ENCODE measurements at places on chromosomes 2 and 18.

DNA sequence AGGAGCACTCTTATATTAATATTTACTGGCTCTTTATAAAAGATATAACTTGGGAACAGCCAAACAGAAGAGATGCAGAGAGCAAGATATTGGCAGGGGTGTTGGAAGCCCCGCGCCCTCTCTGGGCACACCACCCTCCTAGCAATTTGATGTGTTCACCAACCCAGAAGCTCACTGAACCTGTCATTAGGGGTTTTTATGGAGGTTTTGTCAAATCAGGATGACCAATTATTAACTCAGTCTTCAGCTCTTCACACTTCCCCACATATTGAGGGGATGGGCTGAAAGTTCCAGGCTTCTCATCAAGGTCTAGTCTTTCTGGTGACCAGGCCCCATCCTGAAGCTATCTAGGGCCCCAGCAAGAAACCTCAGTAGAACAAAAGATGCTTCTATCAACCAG lies 10.9 kb upstream of the INO80D start:
- DNase-seq: no peak

- no peak for DNase-seq
Measured at GRCh38 chr18:24656050-24656449, 195.6 kb downstream of the HRH4 start.

DNA sequence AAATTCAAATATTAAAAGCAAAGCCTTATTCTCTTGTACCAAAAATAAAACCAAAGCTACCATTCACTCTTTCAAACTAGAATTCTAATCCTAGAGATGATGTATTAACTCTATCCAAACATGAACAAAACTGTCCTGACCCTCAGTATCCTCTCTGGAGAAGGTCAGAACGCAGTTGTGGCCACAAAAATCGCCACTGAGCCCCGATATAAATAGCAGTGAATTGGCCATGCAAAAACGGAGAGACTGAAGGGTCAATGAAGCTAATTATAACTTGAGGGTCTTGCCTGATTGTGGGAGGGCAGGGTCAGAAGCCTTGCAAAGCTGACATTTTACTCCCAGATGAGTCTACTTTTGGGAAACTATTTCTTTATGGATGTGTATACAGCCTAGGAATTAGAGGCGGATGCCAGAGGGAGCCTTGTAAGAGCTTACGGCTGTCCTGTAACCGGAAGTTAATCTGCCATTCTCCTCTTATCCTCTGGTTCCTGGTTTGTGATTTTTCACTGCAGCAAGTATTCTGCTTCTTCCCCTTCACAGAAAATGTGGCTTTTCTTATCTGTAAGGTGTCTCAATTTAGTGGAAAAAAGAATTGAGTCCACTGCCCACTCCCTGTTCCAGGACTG lies 28.1 kb downstream of the CAVIN2 start:
- no peak for DNase-seq

DNA sequence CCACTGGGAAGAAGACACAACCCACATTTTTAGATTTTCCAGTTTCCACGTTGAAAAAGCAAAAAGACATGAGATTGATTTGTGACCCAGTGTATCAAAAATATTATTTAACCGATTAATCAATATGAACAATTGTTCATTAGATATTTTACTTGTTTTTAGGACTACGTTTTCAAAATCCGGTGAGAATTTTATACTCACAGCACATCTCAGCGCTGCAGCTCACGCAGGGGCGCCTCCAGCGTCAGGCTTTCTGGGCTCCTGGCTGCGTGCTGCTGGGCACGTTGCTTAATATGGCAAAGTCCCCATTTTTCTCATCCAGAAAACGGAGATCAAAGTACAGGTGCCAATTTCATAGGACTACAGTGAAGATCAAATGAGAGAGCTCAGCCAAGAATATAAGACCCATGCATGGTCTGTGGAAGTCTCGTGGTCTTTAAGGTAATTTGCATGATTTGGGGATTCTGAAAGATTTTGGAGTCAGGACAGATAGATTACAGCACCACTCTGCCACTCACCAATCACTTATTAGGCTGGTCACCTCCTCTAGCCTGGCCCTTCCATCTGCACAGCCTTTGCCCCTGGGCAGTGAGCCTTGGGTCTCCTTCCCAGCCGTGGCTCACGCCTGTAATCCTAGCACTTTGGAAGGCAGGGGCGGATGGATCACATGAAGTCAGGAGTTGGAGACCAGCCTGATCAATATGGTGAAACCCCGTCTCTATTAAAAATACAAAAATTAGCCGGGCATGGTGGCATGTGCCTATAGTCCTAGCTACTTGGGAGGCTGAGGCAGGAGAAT lies 36.2 kb downstream of the PTPN18 start:
- peak; percentile 28 for DNase-seq

DNA sequence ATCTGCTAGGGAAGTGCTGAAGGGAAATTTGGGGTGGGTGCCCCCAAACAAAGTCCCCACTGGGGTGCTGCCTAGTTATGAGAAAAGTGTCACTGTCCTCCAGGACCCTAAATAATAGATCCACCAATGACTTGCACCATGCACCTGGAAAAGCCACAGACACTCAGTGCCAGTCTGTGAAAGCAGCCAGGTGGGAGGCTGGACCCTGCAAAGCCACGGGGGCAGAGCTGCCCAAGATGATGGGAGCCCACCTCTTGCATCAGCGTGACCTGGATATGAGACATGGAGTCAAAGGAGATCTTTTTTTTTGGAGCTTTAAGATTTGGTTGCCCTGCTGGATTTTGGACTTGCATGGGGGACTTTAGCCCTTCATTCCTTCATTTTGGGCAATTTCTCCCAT lies 431.6 kb downstream of the ERBB4 start:
- no peak for DNase-seq

- no peak for DNase-seq
Measured at GRCh38 chr2:24785671-24786321, 7.4 kb downstream of the PTRHD1 start.

GRCh38 chr2:151900331-151900730 lies 72.1 kb upstream of the ARL5A start:
- DNase-seq: no peak

DNA sequence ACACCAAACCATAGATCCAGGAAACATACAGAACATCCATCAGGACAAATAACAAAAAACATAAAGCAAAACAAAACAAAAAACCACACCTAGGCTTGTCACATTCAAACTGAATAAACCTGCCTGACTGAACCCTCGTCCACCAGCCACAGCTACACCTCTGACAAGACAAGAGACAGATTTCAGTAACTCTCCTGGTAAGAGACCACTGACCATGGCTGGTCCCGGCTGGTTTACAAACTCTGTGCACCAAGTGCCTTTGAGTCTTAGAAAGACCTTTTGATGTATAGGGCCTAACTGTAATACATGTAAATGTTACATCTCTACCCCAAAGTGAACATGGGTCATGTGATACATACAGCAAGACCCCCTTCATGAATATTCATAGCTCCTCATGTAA lies 4.8 kb upstream of the SLC66A2 start:
- DNase-seq: no peak

GRCh38 chr18:78087338-78087737 lies 837.7 kb downstream of the GALR1 start:
- no peak for DNase-seq
